ENCODE measurements at places on chromosomes 3 and 15.

- DNase-seq, result no peak
These were observed 46.8 kb downstream of the CMTM6 start for GRCh38 chr3:32455609-32456428.

- DNase-seq, result peak; percentile 56
These were observed 12.8 kb downstream of the SETD5 start for GRCh38 chr3:9409981-9410854.

- no peak for DNase-seq
These were observed 15.2 kb downstream of the DAZL start for GRCh38 chr3:16589867-16590624.

- no peak for DNase-seq
These were observed 9.6 kb upstream of the ANP32A start for GRCh38 chr15:68830141-68830785.

DNA sequence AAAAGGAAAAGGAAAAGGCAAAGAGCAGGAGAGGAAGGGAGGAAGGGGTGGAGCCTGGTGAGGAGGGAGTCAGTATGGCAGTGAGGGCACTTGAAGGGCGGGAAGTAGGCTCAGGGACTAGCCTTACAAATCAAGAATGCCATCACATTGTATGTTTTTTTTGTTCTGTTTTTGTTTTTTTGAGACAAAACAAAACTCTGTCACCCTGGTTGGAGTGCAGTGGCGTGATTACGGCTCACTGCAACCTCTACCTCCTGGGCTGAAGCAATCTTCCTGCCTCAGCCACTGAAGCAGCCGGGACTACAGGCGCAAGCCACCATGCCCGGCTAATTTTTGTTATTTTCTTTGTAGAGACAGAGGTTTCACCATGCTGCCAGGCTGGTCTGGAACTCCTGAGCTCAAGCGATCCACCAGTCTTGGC lies 10.5 kb upstream of the PIK3CB start:
- no peak for DNase-seq

- no peak for DNase-seq
These were observed 67.1 kb downstream of the IGF1R start for GRCh38 chr15:98715401-98715800.

- DNase-seq, result no peak
These were observed 9.7 kb downstream of the COL7A1 start for GRCh38 chr3:48585411-48585810.

DNA sequence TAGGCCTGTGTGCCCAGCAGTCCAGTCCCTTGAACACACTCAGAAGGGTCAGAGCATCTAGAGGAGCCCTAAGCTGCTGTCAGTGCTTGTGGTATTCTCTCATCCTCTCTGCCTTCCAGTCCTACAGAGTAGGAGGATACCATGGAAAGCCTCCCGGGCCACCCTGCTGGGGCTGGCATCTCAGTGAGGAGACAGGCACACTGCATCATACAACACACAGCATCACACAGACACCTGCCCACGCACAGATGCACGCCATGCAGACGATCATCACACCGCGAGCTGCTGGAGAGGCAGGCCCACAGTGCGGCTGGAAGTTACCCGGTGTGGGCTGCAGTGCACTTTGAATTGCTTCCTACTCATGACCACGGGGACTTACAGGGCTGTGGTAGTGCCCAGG lies 15.2 kb downstream of the GABRA5 start:
- no peak for DNase-seq

GRCh38 chr3:180571831-180572598 lies 29.9 kb upstream of the TTC14 start:
- no peak for DNase-seq

DNA sequence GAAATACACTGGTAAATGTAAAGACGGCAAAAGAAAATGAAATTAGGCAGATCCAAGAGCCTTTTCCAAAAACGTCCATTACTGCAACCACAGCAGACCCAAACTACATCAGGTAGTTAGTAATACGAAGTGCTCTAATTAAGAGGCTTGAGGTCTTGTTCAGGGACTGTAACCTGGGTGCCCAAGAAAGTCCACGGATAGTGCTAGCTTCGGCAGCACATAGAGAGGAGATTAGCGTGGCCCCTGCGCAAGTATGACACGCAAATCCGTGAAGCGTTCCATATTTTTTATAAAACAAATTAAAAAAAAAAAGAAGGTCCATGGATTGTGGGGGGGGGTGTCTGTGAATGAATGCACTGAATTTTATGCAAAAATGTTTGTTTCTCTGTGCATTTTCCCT lies 1.4 kb downstream of the COPB2 start:
- DNase-seq, result no peak

DNA sequence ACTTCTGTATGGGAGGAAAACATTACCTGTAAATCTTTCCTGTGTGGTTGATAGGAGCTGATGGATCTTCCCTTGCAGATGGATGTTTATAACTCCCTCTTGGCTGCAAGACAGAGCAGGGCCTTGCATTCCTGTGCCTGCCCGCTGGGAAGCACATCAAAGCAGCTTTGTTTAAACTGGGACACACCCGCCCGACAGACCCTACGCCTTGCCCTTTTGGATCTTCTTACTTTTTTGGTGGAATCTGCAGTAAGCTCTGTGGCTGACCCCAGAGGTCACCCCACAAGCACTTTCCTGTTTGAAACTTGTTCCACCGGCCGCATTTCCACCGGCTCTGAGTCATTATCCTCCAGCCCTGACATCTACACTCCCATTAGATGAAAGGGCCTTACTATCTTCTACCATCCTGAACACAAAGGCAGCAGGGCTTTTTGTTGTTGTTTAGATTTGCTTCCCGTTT lies 244.1 kb upstream of the STT3B start:
- peak; percentile 27 for DNase-seq

DNA sequence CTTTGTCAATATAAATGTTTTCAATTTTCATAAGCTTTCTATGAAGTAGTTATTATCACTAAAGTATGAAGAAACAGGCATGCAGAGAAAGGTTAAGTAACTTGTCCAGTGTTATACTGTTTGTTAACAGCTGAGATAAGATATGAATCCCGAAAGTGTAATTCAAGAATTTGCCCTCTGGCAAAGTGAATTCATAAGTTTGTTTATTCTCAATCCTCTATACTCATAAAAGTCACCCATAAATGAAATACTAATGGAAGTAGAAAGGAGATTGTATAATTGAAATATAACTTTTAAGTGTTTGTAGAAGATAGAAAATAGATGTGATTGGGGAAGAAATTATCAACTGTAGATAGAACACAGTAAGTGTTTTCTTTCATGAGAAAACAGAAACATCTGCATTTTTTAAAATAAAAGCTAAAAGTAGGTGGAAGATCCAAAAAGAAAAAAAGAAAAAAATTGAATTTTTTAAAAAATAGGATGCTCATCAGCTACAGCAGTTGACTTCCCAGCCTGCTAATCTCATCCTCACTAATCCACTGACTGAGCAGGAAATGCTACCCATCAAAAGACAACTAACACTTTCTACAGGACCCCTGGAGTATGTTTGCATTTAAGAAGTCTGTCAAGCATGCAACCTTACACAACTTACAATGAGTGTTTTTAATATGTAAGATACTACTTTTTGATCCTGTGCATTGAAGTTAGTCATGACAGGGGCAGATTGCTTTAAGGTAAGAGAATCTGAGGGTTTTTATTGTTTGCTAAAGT lies 878.1 kb downstream of the SI start:
- DNase-seq, result no peak

- DNase-seq, result no peak
These were observed 21.0 kb downstream of the PPCDC start for GRCh38 chr15:75044258-75044878.

DNA sequence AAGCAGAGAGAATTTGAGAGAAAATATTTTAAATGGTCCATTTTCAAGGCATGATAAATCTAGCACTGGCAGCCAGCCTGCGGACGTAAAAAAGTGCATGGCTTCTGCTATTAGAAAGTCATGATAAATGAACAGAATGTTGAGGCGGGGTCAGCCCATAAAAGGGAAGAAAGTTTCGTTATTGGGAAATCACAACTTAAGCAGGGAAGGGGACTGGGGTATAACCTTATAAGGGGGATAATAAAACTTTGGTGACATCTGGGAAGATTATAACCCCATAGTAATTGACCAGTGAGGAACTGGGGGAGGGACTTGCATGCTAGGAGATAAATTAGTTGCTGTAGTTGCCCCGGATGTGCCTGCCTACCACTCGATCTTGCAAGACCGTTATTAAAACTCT lies 88.4 kb upstream of the PLSCR4 start:
- no peak for DNase-seq

- DNase-seq, result no peak
These were observed 114.6 kb downstream of the LRIG1 start for GRCh38 chr3:66386011-66386924.

DNA sequence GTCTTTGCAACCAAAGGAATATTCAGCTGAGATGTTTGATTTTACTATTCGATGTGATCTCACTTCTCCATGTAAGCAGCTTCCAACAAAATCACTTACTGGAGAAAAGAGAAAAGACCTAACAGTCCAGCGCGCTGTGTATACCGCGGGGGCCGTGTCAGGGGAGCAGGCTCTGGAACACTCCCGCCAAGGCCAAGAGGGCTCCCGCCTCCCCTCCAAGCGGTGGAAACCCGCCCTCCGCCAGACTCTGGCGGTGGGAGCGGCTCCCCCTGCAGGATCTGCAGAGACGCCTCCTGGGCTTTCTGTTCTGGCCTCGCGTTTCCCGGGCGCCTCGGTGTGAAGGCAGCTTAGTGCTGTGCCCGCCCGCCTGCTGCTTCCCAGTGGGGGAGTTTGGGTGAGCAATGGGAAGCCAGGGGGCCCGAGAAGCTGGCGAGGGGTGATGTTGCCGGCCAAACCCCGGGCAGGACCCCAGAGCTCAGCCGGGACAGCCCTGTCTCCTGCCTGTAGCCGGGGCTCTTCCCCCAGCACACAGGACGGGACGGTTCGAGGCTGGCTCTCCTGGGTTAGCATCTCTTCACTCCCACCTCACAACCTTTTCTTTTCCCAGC lies 36.3 kb downstream of the CHST14 start:
- DNase-seq, result peak; percentile 79

DNA sequence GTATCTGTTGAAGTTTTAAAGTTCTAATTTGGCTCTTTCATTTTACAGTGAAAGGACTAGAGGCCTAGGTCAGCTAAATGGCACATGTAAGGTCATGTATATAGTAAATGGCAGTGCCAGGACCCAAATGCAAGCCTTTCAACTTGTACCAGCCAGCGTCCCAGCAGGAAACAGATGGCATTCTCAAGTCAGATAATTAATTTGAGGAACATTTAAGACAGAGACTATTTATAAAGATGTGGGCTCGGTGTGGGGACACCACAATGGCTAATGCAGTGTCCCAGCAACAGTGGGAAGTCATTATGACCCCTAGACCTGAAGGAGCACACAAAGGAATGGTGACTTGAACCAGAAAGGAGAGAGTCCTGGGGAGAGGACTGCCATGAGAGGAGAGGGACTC lies 6.1 kb downstream of the MINDY4B start:
- no peak for DNase-seq

- DNase-seq, result no peak
These were observed 493.8 kb upstream of the NECTIN3 start for GRCh38 chr3:110577854-110578253.

DNA sequence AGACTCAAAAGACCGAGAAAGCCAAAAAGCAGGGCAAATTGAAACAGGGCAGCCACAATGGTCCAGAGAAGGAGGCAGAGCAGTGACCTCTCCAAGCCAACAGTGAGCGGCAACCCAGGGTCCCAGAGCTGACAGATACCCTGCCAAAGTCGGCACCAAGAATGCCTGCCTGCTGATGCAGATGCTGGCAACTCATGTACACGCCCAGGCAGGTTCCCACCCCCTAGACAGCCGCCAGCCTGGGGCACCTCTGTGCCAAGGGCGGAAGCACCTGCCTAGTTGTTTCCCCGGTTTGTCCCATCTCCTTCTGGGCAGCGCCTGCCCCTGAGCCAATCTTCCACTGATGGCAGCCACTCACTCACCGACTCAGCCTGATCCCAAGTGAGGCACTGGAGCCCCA lies 22.1 kb downstream of the KLHL25 start:
- no peak for DNase-seq

- no peak for DNase-seq
These were observed 35.6 kb upstream of the SEC13 start for GRCh38 chr3:10356461-10356981.

DNA sequence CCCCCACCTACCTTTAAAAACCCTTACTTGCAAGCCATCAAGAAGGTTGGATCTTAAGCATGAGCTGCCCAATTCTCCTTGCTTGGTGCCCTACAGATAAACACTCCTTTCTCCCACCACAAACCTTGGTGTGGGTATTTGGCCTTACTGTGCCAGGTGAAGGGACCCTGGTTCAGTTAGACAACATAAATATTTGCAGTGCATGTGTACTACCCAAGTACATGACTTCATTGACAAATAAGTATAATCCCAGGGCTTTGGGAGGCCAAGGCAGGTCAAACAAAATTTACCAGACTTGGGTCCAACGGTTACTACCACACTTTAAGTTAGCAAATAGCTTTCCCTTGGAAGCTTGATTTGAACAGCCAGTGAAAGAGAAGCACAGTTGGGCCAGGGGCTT lies 9.3 kb upstream of the CNOT10 start:
- DNase-seq, result no peak

DNA sequence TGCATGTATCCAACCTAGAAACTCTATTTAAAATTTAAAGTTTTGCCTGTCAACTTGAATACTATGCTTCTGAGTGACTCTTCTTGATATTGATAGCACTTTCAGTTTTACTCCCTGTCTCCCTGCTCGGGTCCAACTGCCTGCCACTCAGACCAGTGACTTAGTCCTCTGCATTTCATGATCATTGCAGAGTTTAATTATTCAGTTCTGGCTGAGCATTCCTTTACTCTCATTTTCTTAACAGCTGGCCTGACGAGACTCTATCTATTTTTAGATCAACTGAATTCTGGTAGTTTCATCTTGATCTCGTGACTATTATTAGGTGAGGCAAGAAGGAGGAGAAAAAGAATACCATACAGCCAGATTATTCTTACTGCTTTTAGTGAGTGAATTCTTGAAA lies 617.4 kb downstream of the SI start:
- peak; percentile 2 for DNase-seq

GRCh38 chr3:17420668-17421067 lies 321.8 kb downstream of the TBC1D5 start:
- no peak for DNase-seq

- no peak for DNase-seq
These were observed 120.7 kb downstream of the CMSS1 start for GRCh38 chr3:99938270-99938911.

- DNase-seq, result peak; percentile 79
These were observed 2.8 kb downstream of the ADAMTS17 start for GRCh38 chr15:100338971-100339444.

GRCh38 chr15:53681056-53681455 lies 78.4 kb downstream of the WDR72 start:
- DNase-seq, result no peak

DNA sequence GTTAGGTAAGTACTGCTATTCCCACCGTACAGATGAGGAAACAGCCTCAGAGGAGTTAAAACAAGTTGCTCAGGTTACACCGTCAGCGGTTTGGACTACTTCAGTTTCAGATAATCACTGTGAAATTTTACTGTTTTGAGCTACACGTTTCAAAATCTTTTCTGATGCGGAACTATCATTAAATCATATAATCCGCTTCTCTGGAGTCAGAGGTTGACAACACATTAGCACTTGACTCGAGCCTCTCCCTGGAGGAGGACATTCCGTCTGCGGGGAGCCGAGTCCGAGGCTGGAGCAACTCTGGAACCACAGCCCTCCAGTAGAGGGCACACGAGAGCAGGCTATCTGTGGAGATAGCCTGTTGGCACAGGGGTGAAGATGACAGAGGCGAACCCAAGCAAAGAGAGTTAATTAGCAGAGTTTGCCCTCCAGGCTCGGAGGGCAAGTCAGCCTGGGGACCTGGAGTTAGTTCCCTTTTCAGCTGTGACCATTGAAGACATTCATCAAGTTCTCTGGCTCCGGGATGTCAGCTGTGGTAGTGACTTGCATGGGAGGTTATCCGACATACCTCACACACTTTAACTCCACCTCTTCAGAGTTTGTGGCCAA lies 131.2 kb downstream of the IGF1R start:
- DNase-seq, result peak; percentile 92

GRCh38 chr3:172553526-172554252 lies 30.5 kb upstream of the TNFSF10 start:
- no peak for DNase-seq

Data from KBM-7 (cell line).